ENCODE measurements at places on chromosomes 2 and 18. TPM values are rescaled to one million over a fixed set of nuclear protein-coding genes. Genes with fewer than 3 reads are reported as not detected.
A peak's percentile ranks its signal among the peaks of the same experiment; 100 is the strongest.

DNA sequence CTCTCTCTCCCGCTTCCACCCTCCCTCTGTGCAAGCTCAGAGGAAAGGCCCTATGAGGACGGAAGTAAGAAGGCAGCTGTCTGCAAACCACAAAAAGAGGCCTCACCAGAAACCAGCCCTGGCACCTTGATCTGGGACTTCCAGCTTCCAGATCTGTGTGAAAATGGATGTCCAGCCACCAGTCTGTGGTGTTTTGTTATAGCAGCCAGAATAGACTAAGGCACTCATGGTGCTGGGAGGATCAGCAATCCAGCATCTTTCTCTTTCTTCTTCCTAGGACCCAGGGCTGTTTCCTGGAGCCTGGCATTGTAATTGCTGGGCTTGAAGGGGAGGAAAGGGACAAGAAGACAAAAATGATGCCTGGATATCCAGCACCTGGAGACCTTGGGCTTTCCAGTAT lies 122.5 kb downstream of the SOCS6 start:
- DNase-seq: no peak

GRCh38 chr2:18047896-18048657 lies 169.6 kb downstream of the KCNS3 start:
- DNase-seq: no peak

GRCh38 chr2:205539603-205540002 lies 142.7 kb upstream of the NRP2 start:
- no peak for DNase-seq

DNA sequence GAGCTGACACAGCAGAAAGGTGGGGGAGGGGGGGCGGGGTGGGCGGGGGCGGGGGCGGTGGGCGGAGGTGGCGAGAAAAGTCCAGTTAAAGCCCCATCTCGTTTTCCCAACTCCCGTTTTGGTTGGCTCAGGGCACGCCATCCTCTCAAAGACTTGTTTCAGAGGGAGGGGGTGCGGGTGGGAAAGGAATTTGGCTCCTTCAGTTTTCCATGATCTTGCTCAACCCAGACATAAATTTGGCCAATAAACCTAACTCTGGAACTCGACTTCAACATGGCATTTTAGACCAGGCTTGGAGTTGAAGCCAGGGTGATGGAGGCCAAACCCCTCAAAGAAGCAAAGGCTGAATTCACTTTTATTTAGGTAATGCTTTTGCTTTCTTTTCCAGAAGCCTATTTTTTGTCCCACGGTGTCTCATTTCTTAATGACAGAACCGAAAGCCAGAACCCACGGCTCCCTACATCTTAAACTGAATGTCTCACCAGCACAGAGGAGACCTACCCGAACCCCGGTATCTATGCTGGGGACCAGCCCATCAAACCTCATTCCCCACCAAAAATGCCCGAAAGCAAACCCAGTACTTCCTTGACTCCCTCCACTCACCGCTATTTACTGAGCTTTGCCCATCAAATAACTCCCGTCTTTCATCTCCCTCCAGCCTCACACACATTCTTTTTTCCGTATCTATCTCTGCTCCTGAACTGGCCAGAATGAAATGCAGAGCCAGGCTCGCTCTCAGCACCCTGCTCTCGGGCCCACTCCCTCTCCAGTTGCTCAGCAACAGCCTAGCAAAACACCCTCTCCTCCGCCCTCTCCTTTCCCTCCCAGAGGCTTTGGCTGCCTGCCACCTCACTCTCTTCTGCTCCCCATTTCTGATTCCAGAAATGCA lies 4.3 kb downstream of the IGFBP5 start:
- DNase-seq: peak; percentile 94

DNA sequence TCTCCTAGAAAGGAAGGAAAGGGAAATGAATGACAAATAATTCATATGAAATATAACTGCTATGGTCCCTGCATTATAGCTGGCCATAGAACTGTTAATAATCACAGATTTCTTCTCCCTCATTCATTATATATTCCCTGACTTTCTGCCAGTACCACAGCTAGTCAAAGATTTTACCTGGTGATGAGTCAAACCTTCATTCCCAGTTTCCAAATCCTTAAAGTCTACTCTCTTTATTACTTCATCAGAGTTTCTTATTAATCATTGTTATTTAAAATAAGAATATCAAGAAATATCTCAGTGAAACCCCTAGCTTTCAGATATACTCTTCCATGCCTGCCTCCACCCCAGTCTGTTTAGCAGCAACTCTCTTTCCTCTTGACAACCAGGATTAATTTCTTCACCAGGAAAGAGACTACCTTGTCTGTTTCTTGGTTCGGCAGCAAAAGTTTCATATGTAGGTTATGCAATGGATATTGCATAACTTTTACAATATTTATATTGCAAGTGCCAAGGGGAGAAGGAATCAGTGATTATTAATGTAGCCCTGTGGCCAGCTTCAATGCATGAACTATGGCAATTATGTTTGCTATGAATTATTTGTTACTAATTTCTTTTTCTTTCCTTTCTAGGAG lies 533.8 kb downstream of the FBXO15 start:
- no peak for DNase-seq

GRCh38 chr2:219178377-219179175 lies 501 bp downstream of the RETREG2 start:
- peak; percentile 49 for DNase-seq

GRCh38 chr2:43605079-43605655 lies 9.3 kb upstream of the THADA start:
- DNase-seq: no peak

- DNase-seq: no peak
Observed at GRCh38 chr2:201916565-201916964, 110.2 kb downstream of the CDK15 start.

DNA sequence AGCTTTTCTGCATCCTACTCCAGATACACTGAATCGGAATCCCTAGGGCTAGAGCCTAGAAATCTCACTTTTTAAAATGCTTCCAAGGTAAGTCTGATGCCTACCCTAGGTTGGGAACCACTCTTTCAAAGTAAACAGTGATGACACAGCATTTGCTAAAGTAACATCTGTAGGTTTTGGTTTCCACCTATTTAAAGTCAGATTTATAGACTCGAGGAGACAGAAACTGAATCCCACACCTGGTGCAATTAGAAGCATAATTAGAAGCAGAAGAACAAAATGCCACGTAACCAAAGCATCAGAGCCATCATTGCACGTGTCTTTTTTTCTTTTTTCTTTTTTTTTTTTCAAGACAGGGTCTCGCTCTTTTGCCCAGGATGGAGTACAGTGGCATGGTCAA lies 40.9 kb downstream of the PDK1 start:
- DNase-seq: no peak

DNA sequence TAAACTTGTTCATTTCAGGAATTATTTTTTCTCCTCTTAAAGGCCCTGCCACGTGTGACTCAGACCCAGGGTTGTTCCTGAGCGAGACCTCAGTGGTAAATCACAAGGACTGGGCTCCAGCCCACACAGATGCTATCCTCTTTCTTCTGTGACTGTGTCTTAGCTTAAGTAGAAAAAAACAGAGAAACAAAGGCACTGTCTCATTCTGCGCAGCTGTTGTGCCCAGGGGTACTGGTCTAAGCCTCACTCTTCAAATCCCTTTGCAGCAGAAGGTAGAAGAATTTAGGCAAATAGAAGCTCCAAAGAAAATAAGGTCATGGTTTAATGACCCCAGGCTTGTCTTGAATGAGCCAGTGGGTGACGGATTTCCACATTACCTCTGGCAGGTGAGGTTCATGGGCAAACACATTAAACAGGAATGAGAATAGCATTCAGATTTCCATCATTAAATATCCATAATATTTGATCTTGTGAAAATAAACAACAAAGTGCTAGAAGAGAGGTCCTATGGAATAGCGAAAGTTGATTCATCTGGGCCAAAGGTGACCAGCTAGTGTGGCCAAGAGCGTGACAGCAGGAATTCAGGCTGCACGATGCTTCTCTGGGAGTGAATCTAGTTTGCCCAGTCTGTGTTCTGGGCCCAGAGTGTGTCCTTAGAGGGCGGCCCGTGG lies 63.3 kb downstream of the LIPG start:
- no peak for DNase-seq

- DNase-seq: no peak
Observed at GRCh38 chr18:62682371-62682770, 33.0 kb upstream of the PHLPP1 start.

DNA sequence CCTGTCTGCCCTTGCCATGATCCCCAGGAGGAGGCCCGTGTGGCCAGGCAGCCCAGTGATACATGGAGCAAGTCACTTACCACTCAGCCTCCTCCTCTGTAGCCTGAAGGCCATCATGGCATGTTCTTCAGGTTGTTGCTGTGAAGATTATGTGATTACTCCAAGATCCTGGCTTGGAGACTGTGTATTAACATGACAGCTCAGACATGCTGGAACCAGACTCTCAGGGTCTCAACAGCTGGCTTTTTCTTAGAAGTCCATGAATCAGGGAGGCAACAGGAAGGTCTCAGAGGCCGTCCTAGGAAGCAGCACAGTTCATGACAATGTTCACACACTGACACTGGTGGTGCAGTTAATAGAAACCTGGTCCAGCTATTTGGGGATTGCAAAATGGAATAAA lies 158.6 kb upstream of the TWIST2 start:
- DNase-seq: no peak

ERFE gene
- not detected for total RNA-seq

ABCG5 gene
- not detected for total RNA-seq

AFG3L2 gene
- total RNA-seq: 37.6 TPM

SCYGR4 gene
- total RNA-seq: not detected

DNA sequence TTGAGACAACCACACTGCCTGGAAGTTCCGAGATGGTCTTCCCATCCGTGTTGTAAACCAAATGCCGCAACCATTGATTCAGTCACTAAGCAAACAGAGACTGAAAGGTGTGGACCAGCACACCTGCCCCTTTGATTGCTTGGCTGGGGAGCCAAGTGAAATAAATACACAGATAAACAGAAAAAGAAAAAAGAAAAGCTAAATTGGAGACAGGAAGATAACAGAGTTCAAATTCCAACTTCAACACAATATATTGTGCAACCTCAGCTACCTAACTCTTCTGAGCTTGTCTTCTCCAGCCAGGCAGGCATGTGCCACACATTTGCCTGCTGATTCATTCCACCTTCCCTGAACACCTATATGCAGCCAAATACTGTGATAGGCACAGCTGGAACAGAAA lies 110.9 kb downstream of the PID1 start:
- no peak for DNase-seq

- DNase-seq: no peak
Observed at GRCh38 chr2:1502891-1503304, 89.6 kb downstream of the TPO start.

IL36B gene
- total RNA-seq: not detected

VWC2L gene
- not detected for total RNA-seq

KLF11 gene
- 27.4 TPM for total RNA-seq

ONECUT2 gene
- total RNA-seq: not detected

DNA sequence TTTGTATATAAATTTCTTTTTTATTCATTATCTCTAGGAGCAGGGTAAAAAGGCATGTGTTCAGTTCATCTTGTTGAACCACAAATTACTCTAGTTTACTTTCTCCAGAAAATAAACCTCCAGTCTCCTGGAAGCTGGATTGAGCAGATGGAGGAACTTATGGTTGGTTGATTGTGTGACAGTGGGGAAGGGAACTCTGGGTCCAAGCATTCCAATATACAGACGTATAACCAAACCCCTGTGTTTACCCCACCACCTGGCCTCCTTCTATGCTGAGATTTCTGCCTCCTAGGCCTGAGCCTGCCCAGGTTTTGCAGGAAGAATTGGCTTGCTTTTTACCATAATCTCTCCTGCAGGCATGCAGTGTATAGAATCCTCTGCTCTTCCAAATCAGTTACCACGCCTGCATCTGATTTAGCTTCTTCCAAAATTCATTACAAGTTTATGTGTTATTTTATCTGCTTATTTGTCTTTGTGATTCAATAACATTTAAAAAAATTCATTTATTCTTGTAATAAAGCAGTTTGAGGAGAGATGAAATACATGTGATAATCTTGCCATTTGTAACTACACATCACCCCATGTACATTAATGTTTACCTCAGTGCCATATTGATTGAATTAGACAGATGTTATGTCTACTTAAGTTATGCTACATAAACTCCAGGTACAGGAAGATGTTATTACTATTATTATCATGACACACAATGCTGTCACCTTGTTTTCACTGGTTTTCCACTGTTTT lies 2.5 kb upstream of the RAB27B start:
- DNase-seq: no peak

- no peak for DNase-seq
Observed at GRCh38 chr2:241802421-241803318, 6.3 kb upstream of the NEU4 start.

RAPGEF4 gene
- total RNA-seq: 16.1 TPM

DNA sequence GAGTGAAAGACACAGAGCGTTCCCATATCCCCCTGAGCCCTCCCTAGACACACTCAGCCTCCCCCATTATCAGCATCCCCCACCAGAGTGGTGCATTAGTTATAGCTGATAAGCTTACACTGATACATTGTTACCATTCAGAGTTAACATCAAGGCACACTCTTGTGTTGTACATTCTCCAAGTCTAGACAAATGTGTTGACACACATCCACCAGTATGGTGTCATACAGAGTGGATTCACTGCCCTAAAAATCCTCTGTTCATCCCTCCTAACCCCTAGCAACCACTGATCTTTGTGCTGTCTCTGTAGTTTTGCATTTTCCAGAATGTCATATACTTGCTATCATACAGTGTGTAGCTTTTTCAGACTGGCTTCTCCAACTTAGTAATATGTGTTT lies 78.0 kb upstream of the RPL31 start:
- no peak for DNase-seq

DNA sequence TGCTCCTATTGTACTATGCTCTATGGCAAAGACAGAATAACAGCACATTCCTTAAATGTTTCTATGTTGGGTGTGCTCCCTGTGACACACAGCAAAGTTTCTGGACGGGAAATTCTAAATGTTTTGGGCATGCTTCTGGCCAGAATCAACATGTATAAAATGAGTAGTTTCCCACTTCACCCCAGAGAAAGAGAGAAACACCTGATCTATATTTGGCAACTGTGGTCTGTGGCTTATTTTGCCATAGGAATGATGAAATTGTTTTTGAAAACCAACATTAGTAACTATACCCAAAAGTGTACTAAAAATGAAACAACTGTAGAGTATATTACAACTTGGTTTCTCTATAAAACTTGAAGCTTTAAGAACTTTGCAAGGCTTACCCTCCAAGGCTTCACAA lies 89.1 kb downstream of the RAD51AP2 start:
- DNase-seq: no peak

DNA sequence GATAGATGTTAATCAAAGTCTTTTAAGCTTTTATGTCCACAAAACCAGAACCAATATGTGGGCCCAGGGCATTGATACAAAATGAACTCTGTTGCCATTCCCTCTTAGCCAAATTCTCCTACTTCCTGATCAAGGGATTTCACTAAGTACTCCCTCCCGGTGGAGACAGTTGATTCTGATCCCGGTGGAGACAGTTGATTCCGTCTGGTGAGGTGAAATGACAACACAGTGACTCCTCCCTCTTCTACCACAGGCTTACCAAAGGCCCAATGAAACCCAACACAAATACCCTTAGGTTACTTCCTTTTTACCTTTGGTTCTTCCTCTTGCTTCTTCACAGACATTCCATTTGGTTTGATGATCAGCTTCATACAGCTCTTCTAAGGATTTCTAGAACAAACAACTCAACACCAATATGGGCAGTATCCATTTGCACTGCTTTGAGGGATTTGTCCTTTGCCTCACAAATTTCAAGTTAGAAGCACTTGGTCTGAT lies 153.8 kb downstream of the IKZF2 start:
- no peak for DNase-seq

Measured in uterus (tissue), 4 donors.